ENCODE measurements at places on chromosomes 7 and 10.

- no peak for DNase-seq
Observed at GRCh38 chr10:113496111-113497109, 56.4 kb upstream of the HABP2 start.

- DNase-seq, result no peak
Observed at GRCh38 chr10:103877861-103878260, 22.5 kb upstream of the SH3PXD2A start.

DNA sequence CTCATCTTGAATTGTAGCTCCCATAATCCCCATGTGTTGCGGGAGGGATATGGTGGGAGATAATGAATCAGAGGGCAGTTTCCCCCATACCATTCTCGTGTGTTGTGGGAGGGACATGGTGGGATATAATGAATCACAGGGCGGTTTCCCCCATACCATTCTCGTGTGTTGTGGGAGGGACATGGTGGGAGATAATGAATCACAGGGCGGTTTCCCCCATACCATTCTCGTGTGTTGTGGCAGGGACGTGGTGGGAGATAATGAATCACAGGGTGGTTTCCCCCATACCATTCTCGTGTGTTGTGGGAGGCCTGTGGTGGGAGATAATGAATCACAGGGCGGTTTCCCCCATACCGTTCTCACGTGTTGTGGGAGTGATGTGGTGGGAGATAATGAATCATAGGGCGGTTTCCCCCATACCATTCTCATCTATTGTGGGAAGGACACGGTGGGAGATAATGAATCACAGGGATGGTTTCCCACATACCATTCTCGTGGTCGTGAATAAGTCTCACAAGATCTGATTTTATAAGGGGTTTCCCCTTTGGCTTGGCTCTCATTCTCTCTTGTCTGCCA lies 271.0 kb downstream of the MAD1L1 start:
- DNase-seq, result peak; percentile 73

- DNase-seq, result no peak
Observed at GRCh38 chr10:109103278-109103677, 820.0 kb downstream of the XPNPEP1 start.

GRCh38 chr10:119455609-119456434 lies 86.7 kb downstream of the RGS10 start:
- DNase-seq, result no peak

GRCh38 chr7:127776776-127777386 lies 124.9 kb downstream of the SND1 start:
- DNase-seq, result no peak

DNA sequence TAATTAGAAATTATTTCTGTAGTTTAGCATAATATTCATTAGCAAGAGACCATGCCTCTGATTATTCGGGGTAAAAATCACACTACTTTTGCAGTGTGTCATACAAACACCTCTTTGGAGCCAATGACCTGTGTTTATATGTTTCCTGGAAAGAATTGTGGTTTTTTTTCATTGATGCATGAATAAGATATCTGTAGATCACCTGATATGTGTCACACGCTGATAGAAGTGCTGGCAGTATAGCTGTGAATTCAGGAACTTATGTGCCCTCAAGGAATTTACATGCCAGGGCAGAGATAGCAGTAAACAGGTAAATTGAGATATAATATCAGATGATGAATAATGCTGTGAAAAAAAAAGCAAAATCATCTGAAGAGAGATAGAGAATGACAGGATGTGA lies 118.2 kb downstream of the VPS50 start:
- DNase-seq, result no peak

GRCh38 chr10:27457261-27457945 lies 46.7 kb upstream of the RAB18 start:
- DNase-seq, result no peak
